WTC11 (cell line): ENCODE measurements at places on chromosomes 1 and 21.
A peak's percentile ranks its signal among the peaks of the same experiment; 100 is the strongest.

- peak; percentile 72 for DNase-seq
- H3K4me3 ChIP-seq = no peak overlapping the region
- no peaks in the 10 kb centered on the region; the same call in 1 of the 2 replicates for H3K27me3 ChIP-seq
- H3K27ac ChIP-seq = no peak overlapping the region
- H3K36me3 ChIP-seq = no peaks in the 10 kb centered on the region
These were observed 1388.1 kb downstream of the AMY1C start for GRCh38 chr1:105137543-105138457.

- H3K36me3 ChIP-seq = no peaks in the 10 kb centered on the region
- no peak overlapping the region for H3K4me3 ChIP-seq
- DNase-seq = no peak
- H3K4me1 ChIP-seq = no peaks in the 10 kb centered on the region
- H3K27ac ChIP-seq = no peak overlapping the region
These were observed 60.8 kb upstream of the KRTAP11-1 start for GRCh38 chr21:30942192-30942591.

DNA sequence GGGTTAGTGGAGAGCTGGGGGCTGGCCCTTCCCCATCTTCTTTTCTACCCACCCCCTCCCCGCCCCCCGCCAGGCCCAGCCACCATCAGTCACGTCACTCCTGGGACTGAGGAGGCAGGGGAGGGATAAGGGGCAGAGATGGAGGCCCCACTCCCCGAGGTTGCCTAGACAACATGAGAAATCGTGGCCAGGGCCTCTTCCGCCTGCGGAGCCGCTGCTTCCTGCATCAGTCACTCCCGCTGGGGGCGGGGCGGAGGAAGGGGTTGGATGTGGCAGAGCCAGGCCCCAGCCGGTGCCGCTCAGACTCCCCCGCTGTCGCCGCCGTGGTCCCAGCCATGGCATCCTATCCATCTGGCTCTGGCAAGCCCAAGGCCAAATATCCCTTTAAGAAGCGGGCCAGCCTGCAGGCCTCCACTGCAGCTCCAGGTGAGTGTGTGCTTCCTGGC lies 1.2 kb downstream of the AMPD2 start:
- H3K4me3 ChIP-seq = peak overlapping the region; percentile 97
- peak overlapping the region; percentile 92; the same call in 1 of the 2 replicates for H3K27ac ChIP-seq
- H3K4me1 ChIP-seq = peaks cover 47% of the 10 kb centered on the region
- H3K27me3 ChIP-seq = no peaks in the 10 kb centered on the region
- no peaks in the 10 kb centered on the region for H3K36me3 ChIP-seq

- no peaks in the 10 kb centered on the region for H3K36me3 ChIP-seq
- H3K27ac ChIP-seq = no peak overlapping the region
- H3K4me1 ChIP-seq = peaks cover 15% of the 10 kb centered on the region
- no peak overlapping the region for H3K4me3 ChIP-seq
These were observed 164.8 kb upstream of the COL6A1 start for GRCh38 chr21:45816794-45817193.

GRCh38 chr1:202697038-202697437 lies 13.2 kb downstream of the SYT2 start:
- H3K27ac ChIP-seq = no peak overlapping the region
- no peak overlapping the region for H3K4me3 ChIP-seq
- peak; percentile 32 for DNase-seq

GRCh38 chr1:225684741-225685140 lies 31.8 kb upstream of the ENAH start:
- no peak overlapping the region for H3K27ac ChIP-seq
- no peaks in the 10 kb centered on the region for H3K27me3 ChIP-seq
- no peaks in the 10 kb centered on the region for H3K4me1 ChIP-seq
- H3K36me3 ChIP-seq = no peaks in the 10 kb centered on the region
- H3K4me3 ChIP-seq = no peak overlapping the region

DNA sequence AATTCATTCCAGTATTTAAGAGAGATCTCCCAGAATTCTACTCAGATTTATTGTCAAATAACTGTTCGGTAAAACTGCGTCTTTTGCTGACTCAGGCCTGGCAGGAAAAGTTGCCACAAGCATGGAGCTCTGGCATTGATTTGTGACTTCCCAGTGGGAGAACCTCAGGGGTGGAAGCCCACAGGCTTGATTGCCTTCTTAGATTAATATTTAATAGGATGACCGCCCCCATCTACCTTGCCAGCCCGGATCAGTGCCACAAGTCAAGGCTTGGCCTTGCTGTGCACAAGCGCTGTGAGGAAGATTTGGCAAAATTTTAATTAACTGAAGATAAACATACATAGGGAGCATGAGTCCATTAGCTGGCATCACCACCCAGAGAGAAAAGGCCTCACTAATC lies 93.5 kb downstream of the LRIG2 start:
- H3K4me1 ChIP-seq = peaks cover 2% of the 10 kb centered on the region; the same call in 1 of the 2 replicates
- no peak overlapping the region for H3K27ac ChIP-seq
- H3K27me3 ChIP-seq = no peaks in the 10 kb centered on the region
- no peaks in the 10 kb centered on the region for H3K36me3 ChIP-seq
- no peak for DNase-seq
- H3K4me3 ChIP-seq = no peak overlapping the region

GRCh38 chr1:56922070-56922469 lies 43.7 kb downstream of the C8B start:
- DNase-seq = no peak
- H3K27me3 ChIP-seq = peaks cover 6% of the 10 kb centered on the region; the same call in 1 of the 2 replicates
- no peak overlapping the region for H3K4me3 ChIP-seq
- H3K4me1 ChIP-seq = peaks cover 11% of the 10 kb centered on the region
- H3K36me3 ChIP-seq = no peaks in the 10 kb centered on the region

DNA sequence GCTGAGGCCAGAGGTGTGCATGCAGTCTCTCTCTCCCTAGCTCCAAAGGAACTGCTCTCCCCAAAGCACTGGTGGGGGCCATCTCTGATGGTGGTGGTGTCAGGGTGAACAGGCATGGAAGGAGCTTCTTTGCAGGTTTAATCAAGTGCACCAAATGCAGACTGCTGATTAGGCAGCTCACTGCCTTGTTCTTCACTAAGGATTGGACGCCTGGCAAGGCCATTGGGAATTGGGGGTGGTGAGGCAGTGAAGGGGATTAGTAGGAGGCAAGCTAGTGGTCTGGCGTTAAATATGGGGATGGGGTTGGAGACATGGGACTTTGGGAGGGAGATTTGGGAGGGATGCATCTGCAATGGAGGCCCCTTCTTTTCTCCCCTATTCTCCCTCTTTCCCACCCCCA lies 1.5 kb downstream of the CACNA1E start:
- H3K36me3 ChIP-seq = no peaks in the 10 kb centered on the region
- peaks cover 95% of the 10 kb centered on the region for H3K27me3 ChIP-seq
- no peak overlapping the region for H3K27ac ChIP-seq
- no peak for DNase-seq

DNA sequence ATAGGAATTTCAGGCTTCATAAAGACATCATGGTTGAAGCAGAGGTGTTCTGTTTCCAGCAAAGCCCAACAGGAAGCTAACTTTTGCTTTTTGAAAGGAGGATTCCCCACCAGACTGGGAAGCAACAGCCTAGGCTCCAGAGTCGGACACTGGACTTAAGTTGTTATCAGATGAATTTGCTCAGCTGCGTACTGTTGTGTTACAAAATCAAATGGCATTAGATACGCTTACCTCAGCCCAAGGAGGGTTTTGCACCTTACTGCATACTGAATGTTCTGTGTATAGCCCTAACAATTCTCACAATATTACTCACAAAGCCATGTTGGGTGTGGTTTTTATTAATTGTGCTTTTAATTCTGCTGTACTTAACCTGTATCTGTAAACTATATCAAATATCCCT lies 547 bp upstream of the CHIA start:
- H3K4me1 ChIP-seq = no peaks in the 10 kb centered on the region
- H3K27ac ChIP-seq = no peak overlapping the region
- no peaks in the 10 kb centered on the region for H3K36me3 ChIP-seq
- no peak overlapping the region for H3K4me3 ChIP-seq

GRCh38 chr21:30257773-30258172 lies 25.0 kb downstream of the KRTAP24-1 start:
- H3K36me3 ChIP-seq = no peaks in the 10 kb centered on the region
- no peak overlapping the region for H3K4me3 ChIP-seq
- peak; percentile 27 for DNase-seq
- H3K27ac ChIP-seq = no peak overlapping the region
- H3K27me3 ChIP-seq = no peaks in the 10 kb centered on the region

- no peaks in the 10 kb centered on the region for H3K27me3 ChIP-seq
- H3K27ac ChIP-seq = no peak overlapping the region; the same call in 1 of the 2 replicates
- H3K4me1 ChIP-seq = peaks cover 31% of the 10 kb centered on the region
- DNase-seq = no peak
- no peak overlapping the region for H3K4me3 ChIP-seq
- no peaks in the 10 kb centered on the region for H3K36me3 ChIP-seq
These were observed 91.1 kb upstream of the UBE2U start for GRCh38 chr1:64112281-64112680.

DNA sequence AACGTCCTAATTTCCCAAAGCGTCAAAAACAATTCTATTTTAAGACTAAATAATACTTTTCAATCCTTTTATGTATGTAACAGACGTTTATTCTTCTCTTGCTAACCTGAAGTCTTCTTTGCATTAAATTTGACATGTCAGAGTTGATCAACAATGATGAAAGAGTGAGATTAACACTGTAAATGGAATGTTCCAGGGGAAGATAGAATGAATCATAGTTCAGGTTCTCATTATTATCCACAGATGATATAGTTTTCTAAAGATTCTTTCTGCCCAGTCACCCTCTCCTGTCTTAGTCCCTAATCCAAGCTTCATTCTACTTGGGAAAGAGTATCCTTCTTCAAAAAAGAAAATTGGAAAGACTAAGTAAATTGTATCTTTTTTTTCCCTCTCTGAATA lies 38.9 kb downstream of the SDCCAG8 start:
- H3K27me3 ChIP-seq = no peaks in the 10 kb centered on the region
- H3K27ac ChIP-seq = no peak overlapping the region
- H3K4me1 ChIP-seq = peaks cover 14% of the 10 kb centered on the region
- 0 out of 2 replicates have a peak, but pooled peaks cover 5% of the 10 kb centered on the region for H3K36me3 ChIP-seq

GRCh38 chr1:233656687-233657086 lies 42.8 kb downstream of the KCNK1 start:
- peaks cover 38% of the 10 kb centered on the region for H3K4me1 ChIP-seq
- DNase-seq = no peak
- H3K36me3 ChIP-seq = peaks cover 6% of the 10 kb centered on the region
- H3K27me3 ChIP-seq = no peaks in the 10 kb centered on the region
- no peak overlapping the region for H3K4me3 ChIP-seq

GRCh38 chr1:92026806-92027205 lies 3.0 kb upstream of the EPHX4 start:
- H3K4me3 ChIP-seq = no peak overlapping the region
- H3K36me3 ChIP-seq = peaks cover 11% of the 10 kb centered on the region
- no peak for DNase-seq
- H3K27me3 ChIP-seq = peaks cover 27% of the 10 kb centered on the region
- peaks cover 11% of the 10 kb centered on the region for H3K4me1 ChIP-seq
- H3K27ac ChIP-seq = no peak overlapping the region
